ENCODE measurements at places on chromosomes 1 and 21.

GRCh38 chr1:151133018-151133806 lies 13.2 kb downstream of the SEMA6C start:
- DNase-seq = no peak

- no peak for DNase-seq
These were observed 108.3 kb downstream of the SIPA1L2 start for GRCh38 chr1:232521660-232522059.

DNA sequence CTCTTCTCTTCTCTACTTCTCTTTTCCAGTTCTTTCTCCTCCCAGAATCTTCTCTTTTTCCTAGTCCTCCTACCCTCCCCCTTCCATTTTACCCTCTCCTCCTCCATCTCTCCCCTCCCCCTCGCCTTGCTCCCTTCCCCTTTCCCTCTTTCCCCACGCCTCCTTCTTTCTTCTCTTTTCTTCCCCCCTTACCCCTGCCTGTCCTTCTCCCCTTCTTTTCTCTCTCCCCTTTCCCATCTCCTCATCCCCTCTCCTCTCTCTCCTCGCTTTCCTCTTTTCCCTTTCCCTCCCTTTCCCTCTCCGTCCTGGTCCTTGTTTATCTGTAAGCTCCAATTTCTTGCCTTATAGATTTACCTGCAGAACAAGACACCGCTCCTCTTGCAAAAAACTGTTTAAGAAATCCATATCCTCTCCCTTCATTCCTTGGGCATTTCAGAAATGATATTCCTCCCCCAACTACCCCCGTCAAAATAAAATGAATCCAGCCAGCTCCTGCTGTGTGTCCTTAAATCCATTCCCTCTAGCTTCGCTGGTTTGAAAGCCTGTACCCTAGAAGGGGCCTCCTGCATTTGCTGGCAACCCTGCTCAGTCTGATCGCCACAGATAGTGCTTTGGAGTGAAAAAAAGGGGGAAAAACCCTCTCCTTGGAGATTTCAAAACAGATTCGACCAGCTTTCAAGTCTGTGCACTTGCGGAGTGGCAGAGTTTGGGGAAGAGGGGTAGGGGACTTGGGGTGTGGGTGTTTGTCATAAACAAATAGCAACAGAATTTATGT lies 89.4 kb downstream of the PAPPA2 start:
- no peak for DNase-seq

DNA sequence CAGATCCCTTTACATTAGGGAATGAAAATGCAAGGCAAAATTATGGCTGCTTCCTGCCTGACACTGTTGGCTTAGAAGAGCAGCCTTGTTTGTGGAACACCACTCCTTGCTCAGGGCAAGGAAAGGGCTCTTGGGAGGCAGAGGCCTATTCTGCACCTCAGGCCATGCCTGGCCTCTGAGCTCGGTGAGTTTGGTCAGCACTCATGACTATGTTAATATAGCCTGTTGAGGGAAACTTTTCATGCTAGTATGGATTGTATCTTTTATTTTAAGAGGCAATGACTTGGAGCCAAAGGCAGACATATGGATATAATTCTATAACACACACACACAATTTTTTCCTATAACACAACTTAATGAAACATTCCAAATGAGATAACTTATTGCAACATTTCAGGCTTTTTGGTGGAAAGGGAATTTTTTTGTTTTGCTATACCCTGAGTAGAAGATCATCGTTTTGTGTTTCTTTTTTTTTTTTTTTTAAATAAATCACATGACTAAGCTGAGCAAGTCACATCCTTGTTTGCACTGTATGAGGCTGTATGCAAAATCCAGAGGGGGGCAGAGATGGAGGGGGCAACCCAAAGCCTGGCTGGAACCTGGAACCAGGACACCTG lies 5.6 kb upstream of the YRDC start:
- DNase-seq = no peak

- DNase-seq = no peak
These were observed 109.0 kb downstream of the HIVEP3 start for GRCh38 chr1:41809692-41810091.

DNA sequence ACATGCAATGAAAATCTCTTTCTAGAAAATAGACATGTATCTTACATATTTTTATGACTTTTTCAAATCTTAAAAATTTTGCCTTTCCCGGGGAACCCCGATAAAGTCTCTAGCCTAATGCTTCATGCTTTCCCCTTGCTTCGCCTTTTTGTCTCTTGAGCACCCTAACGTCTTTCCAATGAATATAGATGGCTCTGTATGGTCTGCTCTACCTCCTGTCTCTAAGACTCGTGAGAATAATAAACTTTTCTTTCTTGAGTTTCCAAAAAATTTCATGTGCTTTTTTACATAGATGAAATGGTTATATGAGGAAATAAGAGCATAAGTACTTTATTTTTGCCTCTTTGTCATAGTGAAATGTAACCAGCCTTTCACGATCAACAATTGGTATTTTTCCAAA lies 202.6 kb downstream of the PDE4B start:
- no peak for DNase-seq

DNA sequence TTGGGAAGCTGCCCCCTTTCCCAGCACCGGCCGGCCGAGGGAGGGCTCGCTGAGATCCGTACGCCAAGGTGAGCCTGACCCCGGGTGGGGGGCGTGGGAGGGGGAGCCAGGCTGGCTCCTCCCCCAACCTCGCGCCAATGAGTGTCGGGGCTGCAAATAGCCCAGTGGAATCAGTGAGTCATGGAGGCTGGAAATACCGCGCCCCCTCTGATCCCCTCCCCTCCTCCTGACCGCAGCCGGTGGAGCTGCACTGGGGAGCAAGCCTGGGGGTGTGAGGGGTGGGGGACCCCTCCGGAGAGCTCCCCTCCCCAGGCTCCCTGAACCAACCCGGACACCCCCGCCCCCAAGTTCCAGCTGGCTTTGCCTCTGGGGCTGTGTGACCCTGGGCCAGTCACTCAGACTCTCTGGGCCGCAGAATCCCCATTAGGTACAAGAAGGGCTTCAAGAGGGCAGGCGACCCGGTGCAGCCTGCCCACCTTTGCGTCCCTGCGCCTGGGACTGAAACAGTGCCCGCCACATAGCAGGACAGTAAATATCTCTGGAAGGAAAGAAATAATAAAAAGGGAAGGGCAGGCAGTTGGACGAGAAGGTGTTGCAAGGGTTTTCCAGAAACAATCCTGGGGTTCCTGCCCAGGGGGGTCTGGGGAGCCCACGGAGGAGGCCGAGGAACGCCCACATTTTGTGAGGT lies 4.5 kb downstream of the HSPB7 start:
- DNase-seq = peak; percentile 31

GRCh38 chr21:46144464-46145070 lies 10.8 kb downstream of the FTCD start:
- DNase-seq = no peak

DNA sequence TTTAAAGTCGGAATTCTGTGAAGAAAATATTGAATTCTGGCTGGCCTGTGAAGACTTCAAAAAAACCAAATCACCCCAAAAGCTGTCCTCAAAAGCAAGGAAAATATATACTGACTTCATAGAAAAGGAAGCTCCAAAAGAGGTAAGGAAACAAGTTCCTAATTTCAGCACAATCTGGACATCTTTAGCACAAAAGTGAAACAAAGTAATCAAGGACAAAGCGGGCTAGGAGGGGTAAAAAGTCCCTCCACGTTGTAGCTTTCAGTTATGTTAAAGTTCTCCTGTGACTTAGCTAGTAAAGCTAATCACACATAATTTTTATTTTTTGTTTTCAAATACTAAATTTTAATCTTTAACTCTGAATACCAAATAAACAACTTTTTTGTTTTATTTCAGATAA lies 2.2 kb downstream of the RGS2 start:
- DNase-seq = no peak

DNA sequence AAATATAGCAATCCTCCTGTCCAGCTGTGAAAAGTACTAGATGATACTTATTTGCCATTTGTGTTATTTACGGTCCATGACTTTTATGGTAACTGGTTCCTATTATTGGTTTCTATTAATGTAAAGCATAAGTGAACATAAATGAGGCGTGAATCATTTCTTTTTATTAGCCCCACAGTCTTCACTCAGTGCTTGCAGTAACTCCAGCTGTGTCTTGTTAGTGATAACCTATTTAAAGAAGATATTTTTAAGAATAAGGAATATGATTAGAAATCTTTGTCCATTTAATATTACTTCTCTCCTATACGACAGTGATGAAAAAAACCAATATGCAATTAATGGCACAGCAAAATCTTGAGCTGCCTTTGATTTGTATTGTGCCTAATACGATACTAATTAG lies 149.9 kb downstream of the SPATA17 start:
- DNase-seq = no peak

- no peak for DNase-seq
These were observed 24.2 kb upstream of the C1orf174 start for GRCh38 chr1:3924186-3924824.

DNA sequence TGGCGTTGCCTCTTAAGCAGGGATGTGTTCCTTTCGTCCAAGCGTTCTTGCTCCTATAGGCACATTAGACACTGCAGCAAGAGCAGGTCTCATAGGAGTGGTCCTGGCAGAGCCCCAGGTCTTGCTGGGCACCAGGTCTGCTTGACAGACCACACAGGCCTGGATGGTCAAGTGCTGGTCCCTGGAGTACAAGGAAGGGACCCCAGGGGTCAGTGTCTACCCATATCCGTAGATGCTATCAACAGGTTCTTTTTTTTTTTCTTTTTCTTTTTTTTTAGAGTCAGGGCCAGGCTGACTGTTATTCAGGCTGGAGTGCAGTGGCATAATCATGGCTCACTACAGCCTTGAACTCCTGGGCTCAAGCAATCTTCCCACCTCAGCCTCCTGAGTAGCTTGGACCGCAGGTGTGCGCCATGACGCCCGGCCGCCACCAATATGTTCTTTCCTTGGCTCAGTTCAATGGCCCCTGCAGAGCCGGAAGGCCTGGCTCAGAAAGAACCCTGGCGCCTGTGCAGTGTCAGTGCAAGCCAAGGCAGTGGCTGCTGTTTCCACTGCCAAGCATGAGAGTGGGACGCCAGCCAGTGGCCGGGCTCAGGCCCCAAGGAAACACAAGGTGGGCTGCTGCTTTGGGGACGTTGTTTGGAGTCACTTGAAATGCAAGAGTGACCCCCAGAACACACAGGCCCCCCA lies 10.0 kb upstream of the TNFRSF8 start:
- DNase-seq = no peak

GRCh38 chr1:119602169-119602568 lies 45.9 kb downstream of the ZNF697 start:
- no peak for DNase-seq

- DNase-seq = no peak
These were observed 1.4 kb upstream of the VAMP4 start for GRCh38 chr1:171743081-171743870.

- no peak for DNase-seq
These were observed 87.7 kb upstream of the TNFSF4 start for GRCh38 chr1:173294843-173295242.

- no peak for DNase-seq
These were observed 14.9 kb downstream of the TMEM51 start for GRCh38 chr1:15168479-15168878.

DNA sequence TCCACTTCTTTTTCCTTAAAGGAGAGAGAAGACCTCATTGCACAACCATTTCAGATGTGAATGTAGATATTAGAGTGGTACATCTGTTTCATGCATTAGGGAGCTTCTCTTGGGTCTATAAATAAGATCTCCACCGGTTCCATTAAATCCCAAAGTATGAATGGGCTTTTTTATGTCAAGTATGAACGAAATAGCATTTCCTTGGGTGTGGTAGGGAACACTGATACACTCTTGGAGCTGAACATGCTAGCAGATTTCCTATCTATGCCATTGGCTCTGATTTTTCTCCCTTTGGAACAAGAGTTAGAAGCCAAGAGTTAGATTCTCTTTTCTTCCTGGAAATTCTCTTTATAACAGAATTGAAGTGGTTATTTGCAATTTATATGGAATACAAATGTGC lies 245.6 kb upstream of the ADAMTS5 start:
- no peak for DNase-seq

GRCh38 chr21:36976882-36977651 lies 10.6 kb upstream of the HLCS start:
- no peak for DNase-seq

DNA sequence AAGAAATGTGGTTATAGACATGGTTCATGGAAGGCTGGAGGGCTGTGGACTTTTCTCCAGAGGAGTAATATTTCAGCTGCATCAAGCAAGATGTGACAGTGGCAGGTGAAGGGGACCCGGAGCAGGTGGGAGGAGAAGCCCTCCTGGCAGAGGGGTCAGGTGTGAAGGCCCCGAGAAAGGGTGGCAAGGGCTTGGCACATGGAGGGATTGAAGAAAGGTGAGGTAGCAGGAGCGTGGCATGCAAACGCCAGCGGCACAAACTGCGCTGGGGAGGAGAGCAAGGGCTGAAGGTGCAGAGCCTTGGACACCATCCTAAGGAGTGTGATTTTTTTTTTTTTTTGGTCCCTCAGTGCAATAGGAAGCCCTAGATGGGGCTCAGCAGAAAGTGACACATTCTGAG lies 244.6 kb downstream of the TOMM20 start:
- DNase-seq = no peak

- no peak for DNase-seq
These were observed 26.7 kb upstream of the GLIS1 start for GRCh38 chr1:53765657-53766056.

- peak; percentile 27 for DNase-seq
These were observed 2.8 kb upstream of the NUP210L start for GRCh38 chr1:154157520-154158306.

GRCh38 chr1:230205719-230206198 lies 138.7 kb downstream of the GALNT2 start:
- no peak for DNase-seq

GRCh38 chr1:79059341-79059740 lies 52.8 kb upstream of the ADGRL4 start:
- DNase-seq = no peak

- DNase-seq = no peak
These were observed 876 bp downstream of the SLAMF8 start for GRCh38 chr1:159827549-159827948.

DNA sequence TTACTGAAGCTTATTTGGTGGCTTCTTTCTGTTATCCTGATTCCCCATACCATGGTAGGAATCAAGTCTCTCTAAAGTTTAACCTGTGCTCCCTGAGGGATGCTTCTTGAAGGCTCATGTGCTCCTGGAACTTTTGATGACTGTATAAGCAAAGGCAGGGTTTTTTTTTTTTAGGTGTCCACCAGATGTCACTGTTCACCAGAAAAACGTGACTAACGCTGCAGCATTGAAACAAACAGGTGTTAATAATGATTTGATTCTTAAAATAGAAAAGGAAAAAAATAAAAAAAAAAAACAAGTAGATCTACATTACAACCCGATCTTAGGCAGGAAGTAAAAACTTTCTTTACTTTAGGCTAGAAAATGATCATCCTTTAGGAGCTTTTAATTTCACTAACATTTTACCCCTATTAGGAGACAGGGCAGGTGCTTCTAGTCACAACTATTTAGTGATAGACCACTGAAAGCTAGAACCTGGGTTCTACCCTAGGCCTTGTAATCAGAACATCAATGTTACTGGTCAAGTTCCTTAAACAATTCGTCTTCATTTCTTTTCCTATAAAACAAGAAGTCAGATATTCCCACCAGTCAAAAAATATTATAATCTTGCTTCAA lies 223.0 kb downstream of the PLA2G4A start:
- DNase-seq = no peak

DNA sequence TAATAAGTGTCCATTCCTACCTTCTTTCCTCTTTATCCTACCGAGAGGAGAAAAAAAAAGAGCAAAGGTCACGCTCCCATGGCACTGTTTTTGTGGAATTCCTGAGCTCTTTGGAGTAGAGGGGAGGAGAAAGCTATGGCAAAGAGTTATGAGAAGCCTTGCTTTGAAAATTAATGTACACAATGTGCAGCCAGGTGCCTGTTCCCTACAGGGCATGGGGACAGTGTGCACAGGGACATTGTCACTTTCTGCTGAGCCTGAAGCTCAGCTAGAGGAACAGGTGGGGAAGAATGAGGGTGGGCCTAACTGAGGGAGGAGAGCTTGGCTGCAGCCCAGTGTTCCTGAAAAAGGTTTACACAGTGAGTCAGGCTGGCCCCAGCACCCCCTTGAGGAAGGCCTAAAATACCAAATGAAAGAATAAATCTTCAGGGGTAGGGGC lies 66.1 kb downstream of the PLXNA2 start:
- DNase-seq = no peak

Data from stimulated activated CD4-positive, alpha-beta T cell treated with anti-CD3 and anti-CD28 coated beads, Interleukin-1b, Interleukin-23, amount 100 ng/mL, for 1 hour (primary cell).